ENCODE measurements at places on chromosomes 4 and X.

GRCh38 chrX:125093852-125094251 is 225.8 kb upstream of the TEX13C start:
- no peak for DNase-seq

DNA sequence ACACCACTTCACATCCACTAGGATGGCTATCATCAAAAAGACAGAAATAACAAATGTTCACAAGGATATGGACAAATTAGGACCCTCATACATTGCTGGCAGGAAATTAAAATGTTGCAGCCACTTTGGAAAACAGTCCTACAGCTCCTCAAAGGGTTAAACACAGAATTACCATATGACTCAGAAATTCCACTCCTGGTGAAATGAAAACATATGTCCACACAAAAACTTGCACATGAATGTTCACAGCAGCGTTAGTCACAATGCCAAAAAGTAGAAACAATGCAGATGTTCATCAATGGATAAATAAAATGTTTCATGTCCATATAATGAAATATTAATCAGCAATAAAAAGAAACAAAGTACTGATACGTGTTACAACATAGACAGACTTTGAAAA is 15.1 kb downstream of the S100G start:
- no peak for DNase-seq

GRCh38 chrX:138930583-138930945 is 219.0 kb upstream of the FGF13 start:
- no peak for DNase-seq

GRCh38 chrX:104098919-104099318 is 13.4 kb upstream of the ZCCHC18 start:
- no peak for DNase-seq

All from effector CD8-positive, alpha-beta T cell (primary cell).